NCI-H2227 treated with DMSO at 0.1 percent for 48 hours (cell line): ENCODE measurements at places on chromosomes 1 and 21.

DNA sequence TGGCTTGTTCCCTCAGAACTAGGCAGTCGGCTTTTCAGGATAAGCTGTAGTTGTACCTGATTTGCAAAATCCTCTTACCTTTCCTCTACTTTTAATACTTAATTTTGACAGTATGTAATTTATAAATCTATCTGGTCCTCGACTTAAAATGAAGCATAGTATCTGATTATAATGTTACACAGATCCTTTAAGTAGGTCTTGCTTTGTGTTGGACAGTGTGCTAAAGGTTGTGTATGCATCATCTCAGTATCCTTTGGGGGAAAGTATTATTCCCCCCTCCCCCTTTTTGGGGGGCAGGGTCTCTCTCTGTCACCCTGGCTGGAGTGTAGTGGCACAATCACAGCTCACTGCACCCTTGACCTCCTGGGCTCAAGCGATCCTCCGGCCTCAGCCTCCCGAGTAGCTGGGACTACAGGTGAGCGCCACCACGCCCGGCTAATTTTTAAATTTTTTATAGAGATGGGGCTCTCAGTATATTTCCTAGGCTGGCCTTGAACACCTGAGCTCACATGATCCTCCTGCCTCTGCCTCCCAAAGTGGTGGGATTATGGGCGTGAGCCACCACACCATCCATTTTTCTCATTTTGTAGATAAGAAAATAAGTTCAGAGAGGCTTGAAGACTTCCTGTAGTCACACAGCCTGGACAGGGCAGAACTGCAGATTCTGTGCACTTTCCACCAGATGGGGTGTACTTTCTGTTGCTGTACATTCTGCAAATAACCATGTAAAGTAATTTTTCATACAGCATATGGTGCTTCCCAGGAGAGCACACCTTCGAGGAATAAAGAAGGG lies 791 bp upstream of the STX6 start:
- DNase-seq: no peak

DNA sequence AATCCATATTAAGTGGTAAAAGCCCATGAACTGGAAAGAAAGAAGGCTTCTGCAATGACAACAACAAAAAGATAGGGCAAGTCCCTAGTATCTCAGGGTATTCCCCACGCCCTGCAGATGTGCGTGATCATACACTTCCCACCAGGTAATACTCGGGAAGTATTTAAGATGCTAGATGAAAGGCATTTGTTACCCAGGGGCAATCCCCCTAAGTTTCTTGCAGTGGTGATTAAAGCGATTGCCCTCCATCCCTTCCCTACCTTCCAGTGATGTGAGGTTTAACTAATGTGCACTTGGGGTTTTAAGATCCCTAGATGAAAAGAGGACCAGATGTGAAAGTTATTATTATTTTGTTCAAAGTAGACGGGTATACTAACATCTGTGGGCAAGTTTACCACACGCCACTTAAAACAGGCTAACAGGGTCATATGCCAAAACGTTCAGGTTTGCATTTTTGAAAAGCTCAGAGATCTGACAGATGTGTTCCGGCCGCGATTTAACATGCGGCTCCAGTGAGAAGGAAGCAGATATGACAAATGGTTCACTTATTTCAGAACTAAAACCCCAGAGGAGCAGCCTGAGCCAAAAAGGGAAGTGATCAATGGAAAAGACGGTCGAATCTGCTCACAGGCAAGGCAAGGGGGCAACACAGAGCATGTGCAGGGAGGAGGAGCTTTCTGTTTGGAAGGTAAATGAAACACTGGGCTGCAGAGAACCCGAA lies 17.4 kb downstream of the TIAM1 start:
- DNase-seq: no peak

DNA sequence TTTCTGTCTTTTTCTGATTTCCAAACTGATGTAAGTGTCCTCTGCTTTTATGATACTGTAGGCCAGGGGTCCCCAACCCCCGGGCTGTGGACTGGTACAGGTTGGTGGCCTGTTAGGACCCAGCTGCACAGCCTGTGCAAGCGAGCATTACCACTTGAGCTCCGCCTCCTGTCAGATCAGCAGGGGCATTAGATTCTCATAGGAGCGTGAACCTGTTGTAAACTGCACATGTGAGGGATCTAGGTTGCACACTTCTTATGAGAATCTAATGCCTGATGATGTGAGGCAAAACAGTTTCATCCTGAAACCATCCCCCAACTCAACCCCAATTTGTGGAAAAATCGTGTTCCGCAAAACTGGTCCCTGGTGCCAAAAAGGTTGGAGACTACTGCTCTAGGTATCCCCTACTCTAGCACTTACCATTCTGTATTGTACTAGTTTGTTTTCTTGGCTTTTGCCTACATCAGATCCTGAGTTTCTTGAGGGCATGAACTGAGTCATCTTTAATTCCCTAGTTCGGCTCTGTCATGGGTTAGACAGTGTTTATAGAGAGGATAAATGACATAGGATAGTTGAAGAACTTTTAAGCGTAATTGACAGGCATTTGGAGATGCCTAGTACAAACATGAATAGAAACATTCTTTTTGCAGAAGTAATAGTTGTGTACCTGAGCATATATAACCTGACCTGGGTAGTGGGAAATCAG lies 4.1 kb downstream of the ABCD3 start:
- no peak for DNase-seq

- DNase-seq: peak; percentile 96
These were observed 296.6 kb downstream of the PTPRC start for GRCh38 chr1:198935306-198935921.

DNA sequence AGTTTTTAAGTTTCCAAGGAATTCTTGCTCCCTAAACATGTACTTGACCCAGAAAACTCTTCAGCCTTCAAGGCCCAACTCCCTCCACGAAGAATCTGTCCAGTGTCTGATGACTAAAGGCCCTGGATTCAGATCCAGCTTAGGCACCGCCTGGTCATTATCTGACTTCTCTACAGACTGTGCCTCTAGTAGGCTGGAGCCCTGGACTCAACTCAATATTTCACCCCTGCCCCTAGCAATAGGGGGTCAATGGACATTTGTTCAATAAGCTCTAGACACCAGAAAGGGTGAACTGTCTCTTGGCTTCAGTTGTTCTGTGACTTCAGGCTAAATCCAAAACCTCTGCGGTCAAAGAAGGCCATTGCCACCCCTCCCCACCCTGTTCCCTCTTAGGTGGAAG lies 34.5 kb downstream of the NUAK2 start:
- DNase-seq: no peak

GRCh38 chr1:51238034-51238403 lies 1.9 kb downstream of the RNF11 start:
- no peak for DNase-seq
